ENCODE measurements at places on chromosomes 4 and X.

DNA sequence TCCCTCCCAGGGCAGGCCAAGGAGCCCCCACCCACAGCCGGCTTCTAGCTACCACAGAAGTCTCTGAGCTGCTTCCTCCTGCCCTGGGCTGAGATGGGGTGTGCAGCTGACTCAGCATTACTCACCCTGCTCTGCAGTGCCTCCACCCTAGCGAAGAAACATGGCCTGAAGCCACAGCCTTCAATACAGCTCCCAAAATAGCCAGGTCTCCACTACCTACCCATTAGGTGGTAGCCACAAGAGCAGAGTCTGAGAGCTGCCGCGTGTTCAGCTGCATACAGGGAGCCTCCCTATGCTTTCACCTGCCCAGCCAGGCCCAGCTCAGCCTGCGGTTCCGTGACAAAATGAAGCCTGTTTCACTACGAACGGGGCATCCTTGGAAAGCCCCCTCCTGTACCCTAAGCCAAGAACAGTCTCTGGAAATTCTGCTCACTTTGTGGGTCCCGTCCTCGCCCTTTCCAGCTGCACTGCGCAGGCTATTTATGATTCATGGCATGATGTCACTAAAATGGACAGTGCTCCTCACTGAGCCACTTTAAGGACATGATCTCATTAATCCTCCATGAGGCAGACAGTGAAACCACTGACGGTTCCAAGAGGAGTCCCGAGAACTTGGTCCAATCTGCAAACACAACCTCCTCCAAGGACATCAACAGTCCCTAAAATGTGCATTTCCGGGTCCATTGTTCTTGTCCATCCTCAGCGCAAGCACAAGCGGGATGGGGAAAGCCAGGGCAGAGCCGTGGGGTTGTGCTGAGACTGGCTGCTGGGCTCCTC is 20.2 kb downstream of the WDR1 start:
- peak; percentile 78 for DNase-seq

- DNase-seq, result no peak
Observed at GRCh38 chrX:21166272-21166982, 207.8 kb upstream of the CNKSR2 start.

GRCh38 chrX:133846311-133846710 is 139.1 kb downstream of the GPC3 start:
- no peak for DNase-seq

GRCh38 chr4:93842601-93843252 is 14.2 kb downstream of the ATOH1 start:
- no peak for DNase-seq

- no peak for DNase-seq
Observed at GRCh38 chr4:3340700-3341083, 47.9 kb downstream of the RGS12 start.

DNA sequence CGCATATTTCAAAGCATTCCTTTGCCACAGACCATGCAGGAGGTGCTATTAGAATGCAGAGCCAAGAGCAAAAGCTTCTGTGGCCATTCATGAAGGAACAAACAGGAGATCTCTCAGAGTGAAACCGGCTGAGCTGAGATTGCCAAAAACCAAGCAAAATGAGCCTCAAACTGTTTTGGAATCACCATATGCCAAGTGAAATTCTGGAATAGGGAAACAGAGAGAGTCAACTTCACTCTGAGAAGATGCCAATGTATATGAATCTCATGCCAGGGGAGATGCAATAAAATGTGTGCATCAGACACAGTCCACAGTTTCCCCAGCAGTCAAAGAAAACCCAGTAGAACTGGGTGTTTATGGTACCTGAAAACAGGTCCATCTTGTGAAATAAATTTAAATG is 42.3 kb downstream of the SRPX start:
- DNase-seq, result no peak

DNA sequence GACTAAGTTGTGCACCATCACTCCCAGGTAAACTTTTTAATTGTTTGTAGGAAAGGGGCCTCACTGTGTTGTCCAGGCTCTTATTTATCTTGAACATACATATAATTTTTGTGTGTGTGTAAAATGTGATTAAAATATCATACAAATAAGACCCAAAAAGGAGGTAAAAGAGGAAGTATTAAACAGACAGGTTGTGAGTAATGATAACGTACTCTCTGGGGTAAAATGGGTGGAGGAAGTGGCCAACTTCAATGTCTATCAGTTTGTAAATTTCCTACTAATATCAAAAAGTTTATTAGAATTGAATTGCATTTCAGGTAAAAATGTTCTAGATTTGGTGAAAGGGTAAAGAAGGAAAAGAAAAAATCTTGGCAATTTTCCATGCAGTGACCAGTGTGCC is 48.8 kb downstream of the SULT1E1 start:
- no peak for DNase-seq

DNA sequence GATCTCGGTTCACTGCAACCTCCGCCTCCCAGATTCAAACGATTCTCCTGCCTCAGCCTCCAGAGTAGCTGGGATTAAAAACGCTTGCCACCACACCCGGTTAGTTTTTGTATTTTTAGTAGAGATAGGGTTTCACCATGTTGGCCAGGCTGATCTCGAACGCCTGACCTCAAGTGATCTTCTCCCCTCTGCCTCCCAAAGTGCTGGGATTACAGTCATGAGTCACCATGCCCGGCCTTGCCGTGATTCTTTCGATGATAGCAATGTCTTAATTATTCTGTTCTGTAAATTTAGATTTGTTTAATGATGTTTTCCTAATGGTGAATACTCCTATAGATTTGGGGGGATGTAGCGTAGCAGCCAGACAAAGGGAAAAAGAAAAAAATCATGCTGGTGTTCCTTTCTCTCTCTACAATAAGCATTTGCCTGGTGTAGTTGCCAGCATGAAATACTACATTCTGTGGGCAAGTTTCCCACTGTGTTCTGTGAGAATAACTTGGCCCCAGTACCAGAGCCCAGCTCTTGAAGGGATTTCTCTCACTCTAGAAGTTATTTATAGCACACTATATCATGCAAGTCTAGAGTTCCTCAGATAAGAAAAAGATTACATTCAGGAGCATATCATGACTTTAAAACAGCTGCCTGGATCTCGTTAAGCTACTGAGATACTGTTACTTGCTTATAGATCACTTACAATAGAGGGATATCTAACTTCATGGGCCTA is 15.4 kb downstream of the NIPAL1 start:
- no peak for DNase-seq

Measured in posterior cingulate gyrus (tissue), 11 donors.